Hematopoietic multipotent progenitor cell treated with erythropoietin and hydrocortisone succinate and interleukin-3 and kit ligand, for 15 days (in vitro differentiated cells): ENCODE measurements at places on chromosomes 16 and 17.

DNA sequence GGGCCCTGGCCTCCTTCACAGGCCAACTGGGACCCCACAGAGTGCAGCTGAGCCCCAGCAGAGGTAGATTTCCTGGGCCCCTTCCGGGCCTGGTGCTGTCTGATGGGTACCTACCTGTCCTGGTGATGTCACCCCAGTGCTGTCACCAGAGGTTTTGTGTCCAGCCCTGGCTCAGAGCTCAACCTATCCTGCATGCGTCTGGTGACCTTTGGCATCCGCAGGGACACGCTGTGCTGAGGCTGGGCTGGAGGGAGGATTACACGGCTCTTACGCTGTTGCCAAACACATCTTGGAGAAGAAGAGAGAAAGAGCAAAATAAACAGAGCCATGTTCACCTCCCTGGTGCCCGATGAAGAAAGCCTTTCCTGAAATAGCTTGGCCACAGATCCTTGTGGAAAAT is 70.6 kb upstream of the MED9 start:
- no peak for DNase-seq

DNA sequence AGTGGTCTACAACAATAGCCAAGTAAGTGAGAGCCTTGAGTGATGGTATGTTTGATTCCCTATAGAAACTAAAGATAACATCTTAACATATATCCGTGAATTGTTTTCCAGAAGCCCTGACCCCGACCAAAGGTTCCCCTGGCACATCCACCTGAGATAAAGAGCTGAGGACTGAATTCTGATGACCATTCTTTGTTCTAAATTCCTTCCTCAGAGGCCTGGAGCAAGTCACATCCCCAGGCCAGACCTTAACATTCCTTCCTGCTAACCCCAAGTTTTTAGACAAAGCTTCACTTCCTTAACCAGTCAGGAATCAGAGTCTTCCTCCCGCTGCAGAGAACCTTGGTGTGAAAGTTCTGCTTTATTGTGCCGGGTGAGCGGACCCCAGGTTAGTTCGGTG is 83.3 kb downstream of the PMP22 start:
- no peak for DNase-seq

- no peak for DNase-seq
These were observed 592.3 kb downstream of the TMEM114 start for GRCh38 chr16:7997966-7998365.

GRCh38 chr17:42141382-42141781 is 13.4 kb downstream of the RAB5C start:
- no peak for DNase-seq

GRCh38 chr17:72839131-72839725 is 253.3 kb downstream of the SLC39A11 start:
- no peak for DNase-seq

- no peak for DNase-seq
These were observed 2.6 kb downstream of the DPEP2 start for GRCh38 chr16:67996666-67997065.

DNA sequence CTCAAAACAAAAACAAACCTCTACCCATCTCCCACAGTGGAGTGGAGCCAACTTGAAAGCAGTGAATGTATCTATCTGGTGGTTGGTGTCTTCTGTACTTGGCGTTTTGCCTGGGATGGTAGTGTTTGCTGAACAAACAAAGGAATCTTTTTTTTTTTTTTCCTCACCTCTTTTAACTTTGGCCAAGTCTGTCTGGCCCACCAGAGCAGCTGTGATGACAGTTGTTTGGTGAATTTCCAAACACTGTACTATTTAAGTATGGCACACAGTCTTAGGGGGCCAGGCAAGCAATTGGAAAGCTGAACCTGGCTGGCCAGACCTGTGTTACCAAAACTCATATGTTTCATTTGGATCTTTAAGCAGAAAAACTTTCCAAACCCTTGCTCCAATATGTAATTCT is 101.8 kb upstream of the CDH13 start:
- no peak for DNase-seq

DNA sequence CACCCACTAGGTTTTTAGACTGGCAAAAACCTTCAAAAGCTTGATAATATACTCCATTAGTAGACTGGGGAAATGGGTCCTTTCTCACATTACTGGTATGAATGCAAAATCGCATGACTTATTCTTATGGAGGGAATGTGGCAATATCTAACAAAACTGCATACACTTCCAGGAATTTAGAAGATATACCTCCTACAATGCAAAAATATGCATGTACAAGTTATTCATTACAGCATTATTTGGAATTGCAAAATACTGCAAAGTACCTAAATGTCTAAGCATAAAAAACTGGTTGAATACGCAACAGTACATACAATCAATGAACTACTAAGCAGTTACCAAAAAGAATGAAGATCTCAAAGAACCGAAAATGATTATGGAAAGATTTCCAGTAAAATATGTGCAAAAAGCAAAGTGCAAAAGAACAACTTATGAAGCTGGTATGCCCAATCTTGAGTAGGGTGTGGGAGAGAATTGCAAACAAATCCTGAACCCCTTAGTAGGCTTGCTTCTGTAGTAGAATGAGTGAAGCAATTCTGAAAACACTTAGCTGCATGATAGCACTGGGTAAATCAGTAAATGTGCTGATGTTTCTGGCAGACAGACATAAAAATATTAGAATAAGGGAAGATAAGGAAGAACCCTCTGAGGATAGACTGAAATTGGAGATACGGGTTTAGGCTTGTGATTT is 180.1 kb downstream of the PARN start:
- no peak for DNase-seq

GRCh38 chr16:52498328-52499059 is 48.4 kb downstream of the TOX3 start:
- DNase-seq = no peak

- DNase-seq = peak; percentile 39
These were observed 26.0 kb downstream of the FCSK start for GRCh38 chr16:70480127-70481105.

GRCh38 chr17:82006468-82007227 is 16.0 kb downstream of the CENPX start:
- no peak for DNase-seq

DNA sequence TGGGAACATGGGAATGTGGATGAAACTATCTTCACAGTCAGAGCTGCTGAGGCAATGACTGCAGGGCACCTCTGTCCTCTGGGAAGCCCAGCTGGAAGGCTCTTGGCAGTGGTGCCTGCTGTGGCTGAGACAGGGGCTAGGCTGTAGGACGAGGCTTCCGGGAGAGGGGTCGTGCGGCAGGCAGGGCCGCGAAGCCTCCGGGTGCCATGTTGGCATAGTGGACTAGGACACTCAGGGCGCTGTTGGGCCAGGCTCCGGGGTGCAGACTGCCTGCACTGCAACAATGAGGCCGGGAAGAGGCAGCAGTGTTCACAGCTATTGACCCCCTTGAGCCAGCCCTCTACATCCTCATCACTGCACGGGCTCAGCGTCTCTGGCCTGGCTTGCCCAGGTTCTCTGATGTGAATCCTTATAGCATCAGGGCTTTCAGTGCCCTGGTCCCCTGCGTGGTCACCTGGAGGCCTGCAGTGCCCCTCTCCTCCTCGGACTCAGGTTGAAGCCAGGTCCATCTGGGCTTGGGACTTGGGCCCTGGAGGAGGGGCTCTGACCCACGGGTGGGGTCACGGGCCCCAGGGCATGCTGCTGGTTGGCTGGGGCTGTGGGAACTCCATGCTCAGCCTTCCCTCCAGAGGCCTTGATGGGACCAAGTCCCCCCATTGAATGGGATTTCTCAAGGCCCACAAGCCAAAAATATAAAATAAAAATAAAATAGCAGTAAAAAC is 91.6 kb downstream of the TNFRSF13B start:
- DNase-seq = no peak

GRCh38 chr17:55330344-55330933 is 65.7 kb downstream of the HLF start:
- no peak for DNase-seq
